ENCODE measurements at places on chromosomes 6 and 20.

GRCh38 chr6:36336779-36337241 is at the start of gene BNIP5:
Gene BNIP5 (minus strand): TSS chr6:36336888. CDS start chr6:36330690, 6,198 bp downstream.
- no peak for DNase-seq

- no peak for DNase-seq
Observed at GRCh38 chr6:110352563-110353262, 5.4 kb downstream of the METTL24 start.

DNA sequence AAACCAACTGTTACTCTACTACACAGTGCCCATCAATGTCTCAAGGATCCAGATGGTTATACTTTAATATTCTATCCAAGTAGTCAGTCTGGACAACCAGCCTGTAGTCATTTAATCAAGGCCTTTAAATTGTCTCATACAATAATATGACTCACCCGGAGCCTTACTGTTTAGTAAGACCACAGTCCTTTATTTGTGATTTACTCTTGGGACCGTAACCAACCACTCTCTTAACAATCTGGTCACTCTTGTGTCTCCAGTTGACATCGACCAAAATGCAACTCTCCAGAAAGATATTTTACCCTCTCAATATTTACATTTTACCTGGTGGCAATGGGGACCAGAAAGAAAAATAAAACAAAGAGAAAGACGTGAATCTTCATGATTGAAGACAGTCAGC is 14.9 kb downstream of the DEFB114 start:
- DNase-seq = no peak

DNA sequence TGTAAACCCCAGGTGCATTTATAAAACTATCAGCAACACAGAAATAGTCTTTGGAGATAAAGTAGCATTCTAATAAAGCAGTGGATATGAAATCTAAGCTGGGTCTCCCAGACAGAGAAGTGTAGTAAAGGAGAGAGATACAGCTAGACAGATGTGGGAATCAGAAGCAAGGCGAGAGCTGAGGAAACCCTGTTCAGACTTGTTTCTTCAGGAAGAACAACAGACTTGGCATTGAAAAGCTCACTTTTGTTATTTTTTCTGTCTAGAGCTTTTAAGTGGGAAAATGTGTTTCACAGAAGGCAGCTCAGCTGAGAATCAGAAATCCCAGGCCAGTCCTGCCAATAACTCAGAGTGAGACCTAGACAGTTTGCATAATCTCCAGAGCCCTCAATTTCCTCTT is 52.9 kb downstream of the SLC35B3 start:
- DNase-seq = no peak

GRCh38 chr6:88561034-88561953 is 395.1 kb upstream of the CNR1 start:
- no peak for DNase-seq

GRCh38 chr6:166556336-166556735 is 30.1 kb downstream of the RAMACL start:
- no peak for DNase-seq
